ENCODE measurements at places on chromosomes 11 and 22.

- DNase-seq: no peak
Measured at GRCh38 chr11:65159012-65159411, 11.0 kb upstream of the SPDYC start.

GRCh38 chr11:101757741-101758140 is 157.1 kb upstream of the CEP126 start:
- no peak for DNase-seq

DNA sequence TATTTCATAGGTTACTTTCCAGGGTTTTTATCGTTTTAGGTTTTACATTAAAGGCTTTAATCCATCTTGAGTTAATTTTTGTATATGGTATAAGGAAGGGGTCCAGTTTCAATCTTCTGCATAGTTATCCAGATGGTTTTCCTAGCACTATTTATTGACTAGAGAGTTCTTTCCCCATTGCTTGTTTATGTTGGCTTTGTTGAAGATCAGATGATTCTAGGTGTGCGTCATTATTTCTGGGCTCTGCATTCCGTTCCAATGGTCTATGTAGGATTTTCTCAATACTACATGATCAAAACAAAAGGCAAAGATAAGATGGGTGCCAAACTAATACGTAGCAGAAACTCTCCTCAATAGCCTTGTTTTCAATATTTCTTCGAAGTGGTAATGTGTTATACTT is 14.3 kb upstream of the RIC3 start:
- no peak for DNase-seq

GRCh38 chr22:30947173-30947815 is 21.3 kb downstream of the MORC2 start:
- DNase-seq: no peak

DNA sequence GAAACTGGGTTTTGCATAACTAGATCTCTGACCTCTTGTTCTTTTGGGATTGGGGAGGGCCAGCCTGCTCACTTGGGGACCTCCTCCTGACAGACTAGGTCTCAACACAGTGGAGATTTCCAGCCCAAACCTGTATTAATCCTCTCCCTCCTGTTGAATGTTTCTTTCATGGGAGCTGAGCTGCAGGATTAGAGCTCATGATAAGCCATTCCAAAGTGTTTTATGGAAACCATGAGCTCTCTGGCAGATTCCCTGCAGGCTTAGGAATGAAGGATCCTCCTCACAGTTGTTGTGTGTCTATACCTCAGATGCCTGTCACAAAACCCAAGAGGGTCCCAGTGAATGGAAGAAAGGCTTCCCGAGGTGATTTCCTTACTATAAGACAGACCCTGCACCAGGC is 248.4 kb upstream of the B3GAT1 start:
- no peak for DNase-seq

GRCh38 chr22:38138961-38139360 is 28.5 kb upstream of the BAIAP2L2 start:
- no peak for DNase-seq

GRCh38 chr11:132864811-132865576 is 667.3 kb downstream of the OPCML start:
- no peak for DNase-seq

GRCh38 chr11:69880041-69880825 is 61.0 kb upstream of the FGF3 start:
- DNase-seq: no peak

- peak; percentile 71 for DNase-seq
Measured at GRCh38 chr11:111539426-111540113, 950 bp upstream of the LAYN start.
